HCEC 1CT (cell line): ENCODE measurements at places on chromosomes 5 and 9.

GRCh38 chr9:28120626-28121025 is 547.3 kb upstream of the C9orf72 start:
- DNase-seq = no peak

- no peak for DNase-seq
These were observed 1.5 kb downstream of the PKN3 start for GRCh38 chr9:128703616-128704355.

GRCh38 chr9:97966493-97966892 is 16.6 kb upstream of the ANP32B start:
- no peak for DNase-seq

DNA sequence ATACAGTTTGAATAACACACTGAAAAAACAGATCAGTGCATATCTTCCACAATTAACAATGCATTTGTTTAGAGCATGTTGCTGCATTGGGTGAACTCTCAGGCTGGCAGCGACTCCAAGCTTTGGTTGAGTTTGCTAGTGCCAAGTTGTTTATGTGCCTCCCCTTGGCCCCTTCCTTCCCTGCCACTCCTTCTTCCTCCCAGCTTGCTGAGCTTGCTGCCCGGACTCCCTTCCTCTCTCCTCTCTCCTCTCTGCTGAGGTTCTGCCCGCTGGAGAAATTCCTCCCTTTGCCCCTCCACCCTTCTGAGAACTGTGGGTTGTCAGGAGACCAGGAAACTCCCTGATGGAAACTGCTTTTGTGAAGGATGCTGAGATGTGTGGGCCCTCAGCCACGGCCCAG is 247.3 kb downstream of the PDZD2 start:
- DNase-seq = no peak

GRCh38 chr5:122073864-122074263 is 4.2 kb downstream of the LOX start:
- DNase-seq = no peak

- DNase-seq = no peak
These were observed 20.2 kb upstream of the EGFL7 start for GRCh38 chr9:136642439-136642921.

GRCh38 chr5:4053136-4053535 is 457.5 kb downstream of the IRX1 start:
- DNase-seq = no peak

GRCh38 chr5:163434401-163434866 is 3.0 kb upstream of the CCNG1 start:
- no peak for DNase-seq

DNA sequence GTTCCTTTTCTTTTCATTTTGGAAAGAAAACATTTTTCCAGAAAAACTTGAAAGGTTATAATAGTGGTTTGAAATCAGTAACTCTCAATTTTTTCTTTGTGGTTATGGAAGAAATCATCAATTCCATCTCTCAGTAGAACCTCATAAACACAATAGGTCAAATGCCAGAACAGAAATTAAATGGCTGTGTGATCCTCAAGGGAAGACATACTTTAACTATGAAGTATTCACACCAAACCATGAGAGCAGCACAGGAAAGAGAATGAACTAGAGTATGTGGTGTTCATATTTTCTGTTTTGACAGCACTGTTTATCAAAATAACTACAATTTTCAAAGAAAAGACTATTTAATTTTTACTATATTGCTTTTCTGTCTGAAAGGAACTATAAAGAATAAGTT is 29.7 kb upstream of the EFNA5 start:
- DNase-seq = no peak

DNA sequence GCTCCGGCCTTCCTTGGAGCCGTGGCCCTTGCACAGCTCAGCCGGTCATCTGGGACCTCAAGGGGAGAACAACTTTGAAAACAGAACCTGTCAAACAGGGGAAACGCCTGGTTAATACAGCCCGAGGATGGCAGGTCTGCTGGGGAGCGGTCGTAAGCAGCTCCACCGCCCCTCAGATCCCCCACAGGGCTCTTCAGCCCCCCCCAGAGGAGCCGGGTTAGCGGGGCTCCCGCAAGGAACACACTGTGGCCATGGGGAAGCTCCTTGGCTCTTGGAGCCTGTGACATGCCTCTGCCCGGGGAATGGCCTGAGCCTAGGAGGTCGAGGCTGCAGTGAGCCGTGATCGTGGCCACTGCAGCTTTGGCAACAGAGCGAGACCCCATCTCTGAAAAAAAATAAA is 6.8 kb downstream of the TMEM250 start:
- DNase-seq = no peak

- DNase-seq = peak; percentile 42
These were observed 295.7 kb downstream of the EDIL3 start for GRCh38 chr5:84088996-84089395.

DNA sequence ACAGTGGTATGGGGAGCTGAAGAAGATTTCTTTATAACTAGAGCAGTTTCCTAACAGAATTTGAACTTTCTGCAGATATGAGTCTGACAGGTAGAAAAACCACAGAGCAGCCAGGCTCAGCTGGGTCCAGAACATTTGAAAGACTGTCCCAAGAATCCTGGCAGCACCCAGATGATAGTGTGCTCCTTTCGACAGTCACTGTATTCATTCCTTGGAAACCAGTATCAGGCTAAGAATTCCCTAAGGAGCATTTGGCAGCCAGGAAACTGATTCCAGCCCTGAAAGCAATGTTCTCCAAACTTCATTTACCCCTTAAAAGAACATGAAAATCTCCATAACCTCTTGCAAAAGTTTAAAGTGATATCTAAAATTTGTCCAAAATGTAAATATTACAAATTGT is 123.0 kb upstream of the MTAP start:
- no peak for DNase-seq

DNA sequence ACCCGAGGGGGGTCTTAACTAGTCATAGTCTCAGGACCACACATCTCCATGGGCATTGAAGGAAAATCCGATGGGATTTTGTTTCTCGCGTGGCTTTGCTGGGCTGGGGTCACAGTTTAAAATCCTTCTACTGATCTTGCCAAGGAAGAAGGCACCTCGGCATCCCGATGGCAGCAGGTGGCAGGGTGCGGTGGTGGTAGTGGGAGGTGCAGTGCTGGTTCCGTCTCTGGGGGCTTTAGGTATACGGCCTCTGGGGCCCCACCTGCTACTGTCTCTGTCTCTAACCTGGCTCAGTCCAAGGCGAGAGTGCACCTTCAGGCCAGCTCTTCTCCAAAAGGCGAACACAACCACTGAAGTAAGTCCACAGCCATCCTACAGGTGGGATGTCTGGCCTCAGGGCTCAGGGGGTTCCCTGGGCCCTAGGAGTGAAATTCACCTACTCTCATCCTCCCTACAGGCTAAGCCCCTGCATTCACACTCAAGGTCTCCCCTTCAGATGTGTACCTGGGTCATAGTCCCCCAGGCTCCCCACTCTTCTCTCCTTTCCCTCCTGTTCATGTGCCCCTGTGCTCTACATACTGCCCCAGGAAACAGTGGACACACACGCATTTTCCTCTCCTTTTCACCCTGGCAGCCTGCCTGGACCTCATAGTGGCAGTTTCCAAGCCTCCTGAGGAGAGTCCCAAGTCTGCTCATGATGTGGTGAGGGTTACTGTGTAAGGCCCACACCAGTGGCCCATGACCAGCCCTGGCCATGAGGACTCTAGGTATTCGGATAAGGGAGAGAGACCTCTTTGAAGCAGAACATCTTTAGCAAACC is 736 bp upstream of the FCN2 start:
- no peak for DNase-seq

- DNase-seq = no peak
These were observed 232.7 kb downstream of the CCDC171 start for GRCh38 chr9:15785584-15785983.

DNA sequence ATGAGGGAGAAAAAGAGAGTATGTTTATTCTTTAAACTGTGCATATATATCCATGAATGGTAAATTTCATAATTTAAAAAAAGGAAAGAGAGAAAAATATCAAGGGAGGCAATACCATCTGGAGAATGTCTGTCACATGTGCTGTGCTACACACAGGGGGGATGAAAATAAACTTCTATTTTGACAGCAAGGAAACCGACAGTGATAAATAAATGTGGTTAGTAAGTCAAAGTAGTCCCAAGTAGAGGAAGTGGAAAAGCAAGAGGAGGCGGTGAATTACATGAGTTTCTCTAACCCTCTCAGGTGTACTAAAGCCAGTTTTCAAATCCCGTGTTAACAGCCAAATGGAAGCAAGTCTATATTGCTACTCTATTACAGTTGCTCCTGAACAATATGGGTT is 83.3 kb downstream of the ICE1 start:
- DNase-seq = no peak

DNA sequence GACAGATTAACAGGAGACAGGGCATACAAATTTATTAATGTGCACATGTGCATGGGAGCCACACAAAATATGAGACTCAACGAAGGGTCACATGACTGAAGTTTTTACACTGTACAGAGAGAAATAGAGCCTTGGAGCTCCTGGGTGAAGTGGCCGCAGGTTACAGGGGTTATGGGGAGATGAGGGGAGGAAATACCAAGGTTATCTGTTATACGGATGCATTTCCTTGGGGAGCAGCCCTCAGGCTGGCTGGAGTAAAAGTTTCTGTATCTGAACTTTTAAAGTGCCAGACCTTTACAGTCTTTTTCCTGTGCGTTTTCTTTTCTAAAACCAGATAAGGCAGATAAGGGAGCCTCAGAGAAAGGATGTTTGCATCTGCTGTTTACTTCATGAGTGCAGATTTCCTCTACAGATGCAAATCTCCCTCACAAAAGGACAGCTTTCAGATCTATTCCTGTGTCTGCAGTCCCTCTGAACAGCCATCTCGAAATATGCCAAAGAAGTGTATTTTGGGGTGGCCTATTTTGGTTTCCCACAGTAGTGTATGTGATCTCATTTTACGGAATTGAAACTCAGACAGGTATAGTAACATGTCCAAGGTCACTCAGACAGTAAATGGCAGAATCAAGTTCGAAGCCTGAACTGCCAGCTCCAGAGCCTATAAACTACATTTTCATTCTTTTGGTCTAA is 139.3 kb upstream of the FBXL17 start:
- no peak for DNase-seq

DNA sequence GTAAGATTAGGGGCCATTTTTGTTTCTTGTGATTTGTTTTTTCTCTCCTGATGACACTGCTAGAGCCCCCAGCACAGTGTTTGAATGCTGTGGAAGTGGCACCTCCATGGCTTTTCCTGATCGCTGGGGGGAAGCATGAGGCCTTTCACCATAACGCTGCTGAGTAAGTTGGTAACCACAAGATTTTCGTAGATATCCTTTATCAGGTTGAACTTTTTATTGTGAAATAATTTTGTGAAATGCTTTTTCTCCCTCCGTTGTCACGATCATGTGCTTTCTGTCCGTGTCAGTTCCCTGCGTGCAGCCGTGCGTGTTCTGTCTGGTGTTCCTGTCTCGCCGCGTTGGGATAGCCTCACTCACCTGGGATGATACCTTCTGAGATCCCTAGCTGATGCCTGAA is 59.4 kb downstream of the EHMT1 start:
- no peak for DNase-seq
